ENCODE measurements at places on chromosomes 1 and 21. TPM values are rescaled to one million over a fixed set of nuclear protein-coding genes. Genes with fewer than 3 reads are reported as not detected.

GRCh38 chr1:201016943-201017827, 6.3 kb downstream of the KIF21B start:
- DNase-seq, result no peak

DNA sequence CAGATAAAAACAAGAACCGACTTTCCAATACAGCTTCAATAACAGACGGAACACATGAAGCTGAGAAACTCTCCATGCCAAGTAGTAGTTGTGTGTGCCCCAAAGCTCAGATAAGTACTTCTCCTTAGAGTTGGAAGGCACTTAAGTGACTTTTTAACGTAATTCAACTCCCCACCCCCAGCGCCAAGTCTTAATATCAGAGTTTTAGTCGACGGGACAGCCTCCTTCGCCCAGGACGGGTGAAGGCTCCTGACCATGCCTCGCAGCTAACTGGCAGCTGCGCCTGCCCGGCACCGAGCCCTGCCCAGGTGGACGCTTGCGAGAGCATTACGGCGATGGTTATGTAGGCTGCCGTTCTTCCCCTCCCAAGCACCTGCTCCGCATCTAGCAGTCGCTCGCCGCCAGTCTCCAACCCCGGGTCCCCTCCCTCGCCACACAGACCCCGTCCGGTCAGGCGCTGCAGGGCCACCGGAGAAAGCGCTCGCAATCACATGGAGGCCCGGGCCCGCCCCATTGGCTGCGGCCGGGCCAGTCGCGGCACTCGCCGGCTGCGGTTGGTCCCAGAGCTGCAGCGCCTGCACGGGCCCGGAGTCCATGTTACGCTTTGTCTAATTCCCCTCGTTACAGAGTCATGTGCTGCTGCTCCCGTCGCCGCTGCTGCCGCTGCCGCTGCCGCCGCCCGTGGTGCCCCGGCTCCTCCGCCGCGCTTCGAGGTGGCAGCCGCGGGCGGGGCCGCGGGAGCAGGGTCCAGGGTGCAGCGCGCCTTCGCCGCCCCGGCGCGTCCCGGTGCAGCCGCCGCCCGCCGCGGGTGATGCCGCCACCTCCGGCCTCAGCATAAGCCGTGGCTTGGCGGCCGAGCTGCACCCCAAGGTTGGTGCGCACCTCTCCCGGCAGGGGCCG, at the start of gene LRRC8D:
TSS of gene LRRC8D (plus strand) at position 611 of the 900 bp plus-strand sequence. CDS start 112,037 bp downstream, outside the sequence.
- DNase-seq, result peak; percentile 72

- DNase-seq, result no peak
Observed at GRCh38 chr1:246214708-246215509, 292.2 kb downstream of the SMYD3 start.

Gene PRDM16
- not detected for total RNA-seq

Gene EDEM3
- 28.5 TPM for total RNA-seq

Data from activated T-helper 1 cell treated with anti-CD3 and anti-CD28 coated beads, Interleukin-12 subunit alpha, Interleukin-12 subunit beta, Interleukin-2, Interleukin-4 antibody, amounts not matched to agents 30 ng/mL and 10 ng/mL and 1 ng/mL, durations not matched to agents 14 hours and 24 hours and 36 hours (primary cell).